Left lobe of liver (tissue), 2 donors: ENCODE measurements at places on chromosomes 6 and 20. TPM values are rescaled to one million over a fixed set of nuclear protein-coding genes. Genes with fewer than 3 reads are reported as not detected.

- DNase-seq = no peak
These were observed 24.2 kb downstream of the MDGA1 start for GRCh38 chr6:37673436-37673835.

DNA sequence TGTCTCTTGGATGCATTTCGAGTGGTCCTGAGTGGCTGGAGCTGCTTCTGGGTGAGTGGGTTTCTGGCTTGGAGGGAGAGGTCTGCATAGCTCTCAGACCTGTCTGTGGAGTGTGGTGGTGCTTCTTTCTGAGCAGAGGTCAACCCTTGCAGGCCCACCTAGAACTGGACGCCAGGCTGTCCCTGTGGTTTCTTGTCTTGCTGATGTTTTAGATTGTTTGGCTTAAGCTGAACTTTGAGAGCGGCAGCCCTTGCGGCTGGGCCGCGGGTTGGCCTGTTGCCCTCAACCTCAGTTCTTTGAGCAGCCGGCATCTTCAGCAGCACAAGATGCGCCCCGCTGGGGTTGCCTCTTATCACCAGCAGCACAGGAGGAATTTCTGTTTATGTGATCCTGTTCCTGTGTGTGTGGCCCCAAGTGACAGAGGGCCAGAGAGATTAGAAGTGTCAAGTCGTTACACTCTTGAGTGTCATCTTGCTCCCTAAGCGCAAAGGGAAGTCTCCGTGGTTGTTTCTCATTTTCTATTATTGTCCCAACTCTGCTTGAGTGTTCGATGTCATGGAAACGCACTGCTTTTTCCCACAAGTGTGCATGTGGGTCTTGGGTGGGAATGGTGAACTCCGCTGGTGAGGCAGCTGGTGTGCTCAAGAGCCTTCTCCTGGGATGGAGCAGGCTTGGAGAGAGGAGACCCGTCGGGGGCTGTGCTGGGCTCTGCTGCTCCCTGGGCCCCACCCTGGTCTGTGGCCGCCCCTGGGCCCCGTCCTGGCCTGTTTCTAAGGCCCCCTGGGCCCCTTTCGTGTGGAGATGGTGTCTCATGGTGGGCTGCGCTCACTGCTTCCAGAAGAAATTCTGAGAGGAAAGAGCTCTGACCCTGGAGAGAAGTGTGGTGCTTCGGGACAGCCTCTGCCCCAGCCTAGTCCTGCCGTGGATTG is 20.1 kb upstream of the SLC22A1 start:
- DNase-seq = peak; percentile 76

DNA sequence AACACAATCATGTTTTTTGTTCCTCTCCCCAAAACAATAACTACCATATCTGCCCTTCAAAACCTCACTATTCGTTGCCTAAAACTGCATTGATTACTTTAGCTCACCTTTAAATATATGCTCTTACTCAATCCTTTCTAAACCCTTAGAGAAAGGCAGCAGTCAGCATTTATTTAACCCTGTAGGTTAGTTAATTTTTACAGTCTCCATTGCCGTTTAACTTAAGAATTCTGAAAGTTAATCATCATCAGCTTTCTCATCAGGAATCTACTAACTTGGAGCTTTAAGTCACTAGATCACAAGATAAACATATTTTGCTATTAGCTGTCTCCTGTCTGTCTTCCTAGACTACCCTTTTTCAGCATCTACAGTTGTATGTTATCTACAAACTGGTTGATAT is 991.9 kb downstream of the EPHA7 start:
- DNase-seq = no peak

DNA sequence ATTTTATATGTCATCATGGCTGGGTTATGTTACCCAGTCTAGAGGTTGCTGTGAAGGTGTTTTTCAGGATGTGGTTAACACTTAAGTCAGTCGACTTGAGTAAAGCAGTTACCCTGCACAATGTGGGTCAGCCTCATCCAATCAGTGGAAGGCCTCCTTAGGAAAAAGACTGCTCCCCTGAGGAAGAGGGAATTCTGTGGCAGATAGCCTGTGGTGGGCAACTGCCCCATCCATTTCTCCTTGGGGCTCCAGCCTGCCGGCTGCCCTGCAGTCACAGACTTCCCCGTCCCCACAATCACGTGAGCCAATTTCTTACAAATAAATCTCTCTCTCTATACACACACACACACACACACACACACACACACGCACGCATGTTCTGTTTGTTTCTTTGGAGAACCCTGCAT is 34.5 kb upstream of the MPC1 start:
- no peak for DNase-seq

GRCh38 chr6:88143421-88144157 is 22.6 kb downstream of the CNR1 start:
- DNase-seq = no peak

GRCh38 chr6:635233-635632 is 21.7 kb downstream of the HUS1B start:
- no peak for DNase-seq

- no peak for DNase-seq
These were observed 299.0 kb upstream of the STXBP5 start for GRCh38 chr6:146905181-146905704.

DNA sequence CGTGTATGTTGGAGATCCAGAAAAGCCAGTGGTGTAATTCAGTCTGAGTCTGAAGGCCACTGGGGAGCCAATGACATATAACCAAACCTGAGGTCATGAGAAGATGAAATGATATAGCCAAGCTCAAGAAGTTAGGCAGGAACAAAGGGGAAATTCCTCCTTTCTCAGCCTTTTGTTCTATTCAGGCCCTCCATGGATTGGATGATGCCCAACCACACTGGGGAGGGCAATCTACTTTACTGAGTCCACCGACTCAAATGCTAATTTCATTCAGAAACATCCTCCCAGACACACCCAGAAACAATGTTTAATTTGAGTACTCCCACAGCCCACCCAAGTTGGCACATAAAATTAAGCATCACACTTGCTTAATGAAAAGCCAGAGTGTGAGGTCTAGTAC is 183.6 kb downstream of the GJA1 start:
- no peak for DNase-seq

DNA sequence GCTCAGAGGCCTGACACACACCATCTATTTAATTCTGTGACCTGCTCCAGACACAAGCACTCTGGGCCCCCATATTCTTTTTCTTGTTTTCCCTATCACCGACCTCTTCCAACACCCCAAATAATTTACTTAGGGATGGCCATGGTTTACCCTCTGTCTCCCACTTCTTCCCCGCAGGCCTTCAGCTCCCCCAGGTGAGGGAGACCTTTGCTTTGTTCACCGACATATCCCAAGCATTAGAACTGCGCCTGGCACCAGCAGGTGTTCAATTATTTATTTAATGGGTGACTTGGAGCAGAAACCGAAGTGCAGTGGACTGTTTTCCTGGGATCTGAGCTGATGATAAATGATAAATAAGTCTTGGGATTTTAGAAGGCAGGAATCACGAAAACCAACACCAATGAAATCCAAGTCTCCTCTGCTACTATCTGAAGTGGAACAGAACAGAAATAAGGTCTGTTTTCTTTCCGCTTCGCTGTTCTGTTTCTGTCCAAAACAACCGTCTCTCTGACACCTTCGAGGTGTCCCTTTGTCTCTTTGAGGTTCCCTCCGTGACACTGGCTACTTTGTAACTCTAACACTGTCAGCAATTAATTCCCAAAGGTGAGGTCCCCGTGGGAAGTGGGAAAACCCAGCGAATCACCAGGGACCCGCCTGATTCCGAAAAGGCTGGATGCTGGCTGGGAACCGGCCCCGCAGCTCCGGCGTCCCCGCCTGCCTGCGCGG is 1.1 kb upstream of the RIN2 start:
- no peak for DNase-seq

GRCh38 chr20:10868299-10868698 is 194.5 kb upstream of the JAG1 start:
- no peak for DNase-seq

GPX5 gene
- not detected for total RNA-seq

PRDM1 gene
- 1.0 TPM for total RNA-seq

RAB44 gene
- total RNA-seq = 0.08 TPM
